ENCODE measurements at places on chromosomes 13 and 19.

DNA sequence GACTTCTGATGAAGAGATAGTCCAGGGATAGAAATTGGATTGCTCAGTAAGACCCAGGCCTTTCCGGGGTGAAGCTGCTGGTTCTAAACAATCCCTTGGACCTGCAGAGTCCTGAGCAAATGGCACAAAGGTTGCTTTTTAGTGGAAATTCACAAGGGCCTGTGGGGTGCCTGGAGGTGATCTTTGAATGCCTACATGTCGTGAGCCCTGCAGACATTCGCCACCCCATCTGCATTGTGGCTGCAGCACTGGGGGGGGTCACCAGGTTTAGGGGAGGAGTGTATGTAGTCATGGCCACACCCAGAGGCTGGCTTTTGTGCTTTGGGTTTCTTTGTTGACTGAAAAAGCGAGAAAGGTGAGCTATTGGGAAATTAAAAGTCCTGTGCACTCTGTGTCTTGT, 41.4 kb downstream of the SLC7A9 start:
- no peak for DNase-seq

DNA sequence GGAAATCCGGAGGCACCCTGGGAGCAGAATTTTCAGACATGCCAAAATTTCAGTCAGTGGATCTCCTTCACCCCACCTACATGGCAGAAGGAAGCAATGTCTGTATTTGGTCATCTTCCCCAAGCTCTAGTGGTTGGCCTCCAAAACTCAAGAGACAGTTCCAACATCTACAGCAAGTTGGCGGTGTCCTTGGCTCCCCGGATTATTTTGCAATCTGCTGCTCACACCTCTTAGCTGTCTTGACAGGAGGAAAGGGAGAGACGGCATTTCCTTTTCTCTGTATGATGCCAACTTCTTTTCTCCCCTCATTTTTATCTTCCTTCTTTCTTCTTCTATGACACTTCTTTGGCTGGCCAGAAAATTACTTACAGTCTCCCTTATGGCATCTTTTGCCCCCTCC, 159.9 kb downstream of the SUCLA2 start:
- DNase-seq = no peak

DNA sequence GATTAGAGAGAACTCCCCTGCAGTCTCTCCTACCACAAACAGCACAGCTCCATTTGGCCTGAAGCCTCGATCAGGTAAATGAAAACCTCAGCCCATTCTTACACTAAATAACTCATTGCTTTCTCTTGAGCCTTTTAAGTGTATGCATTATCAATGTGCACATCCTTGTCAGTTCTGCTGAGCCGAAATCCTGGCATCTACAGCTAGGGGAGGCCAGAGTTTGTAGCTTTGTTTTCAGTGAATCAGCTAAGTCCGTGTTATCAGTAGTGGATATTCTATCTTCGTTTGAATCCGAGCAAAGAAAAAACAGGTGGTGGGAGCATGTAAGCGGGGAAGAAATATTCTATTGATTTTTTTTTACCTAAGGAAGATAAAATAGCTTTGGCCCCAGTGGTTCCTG, 84.4 kb downstream of the ESD start:
- no peak for DNase-seq

DNA sequence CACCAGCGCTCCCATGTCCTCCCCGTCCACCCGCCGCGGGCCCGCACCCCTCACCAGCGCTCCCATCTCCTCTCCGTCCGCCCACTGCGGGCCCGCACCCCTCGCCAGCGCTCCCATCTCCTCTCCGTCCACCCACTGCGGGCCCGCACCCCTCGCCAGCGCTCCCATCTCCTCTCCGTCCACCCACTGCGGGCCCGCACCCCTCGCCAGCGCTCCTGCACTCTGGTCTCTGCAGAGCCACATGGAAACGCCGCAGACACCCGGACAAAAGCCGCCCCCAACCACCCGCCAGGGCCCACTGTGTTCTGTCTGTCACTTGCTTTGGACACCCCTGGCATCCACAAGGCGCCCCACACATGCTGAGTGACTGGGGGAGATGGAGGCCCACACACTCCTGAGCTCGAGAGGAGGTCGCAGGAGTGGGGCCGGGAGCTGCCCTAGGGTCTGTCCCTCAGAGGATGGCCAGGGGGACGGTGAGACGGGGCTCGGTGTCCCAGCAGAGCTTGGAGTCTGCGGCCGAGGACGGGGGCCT, 7.4 kb downstream of the CFD start:
- DNase-seq = no peak

DNA sequence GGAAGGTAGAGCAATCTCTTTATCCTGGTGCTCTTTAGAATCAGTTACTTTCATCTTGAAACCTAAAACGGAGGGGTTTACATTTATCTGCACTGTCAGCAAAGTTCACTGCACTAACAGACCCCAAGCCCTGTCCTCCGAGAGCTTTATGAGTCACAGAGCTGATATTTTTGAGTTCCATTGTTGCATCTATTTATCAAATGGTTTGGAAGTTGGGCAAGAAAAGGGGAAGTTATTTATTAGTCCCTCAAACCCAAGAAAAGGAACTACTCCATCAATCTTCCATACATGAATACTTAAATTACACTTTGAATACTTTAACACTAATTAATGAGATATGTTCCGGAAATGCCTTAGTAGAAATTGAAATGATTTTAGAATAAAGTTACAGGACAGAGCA, 55.5 kb downstream of the EDNRB start:
- DNase-seq = no peak

Measured in stimulated activated CD8-positive, alpha-beta memory T cell treated with anti-CD3 and anti-CD28 coated beads, Interleukin-7, amount 100 ng/mL, for 48 hours (primary cell).